ENCODE measurements at places on chromosomes 2 and 18.

GRCh38 chr2:220057391-220057790 lies 430.0 kb downstream of the SLC4A3 start:
- no peak for DNase-seq

DNA sequence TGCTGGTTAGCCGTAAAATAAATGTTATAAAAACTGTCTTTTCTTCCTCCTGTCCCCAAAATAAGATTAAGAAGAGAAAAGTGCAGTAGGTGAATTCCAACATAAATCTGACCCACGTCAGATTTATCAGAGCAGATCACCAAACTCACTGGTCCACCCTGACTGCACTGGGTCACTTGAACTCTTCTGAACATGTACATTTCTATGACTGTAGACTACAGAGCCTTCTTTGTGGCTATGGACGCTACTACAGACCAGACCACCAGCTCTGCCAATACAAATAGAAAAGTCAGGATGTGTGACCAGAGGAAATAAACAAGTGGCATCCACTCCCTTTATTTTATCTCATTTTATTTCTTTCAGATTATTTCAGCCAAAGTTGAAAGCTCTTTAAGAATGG lies 11.6 kb downstream of the DSG2 start:
- DNase-seq: no peak

- DNase-seq: peak; percentile 55
Observed at GRCh38 chr18:43275546-43275945, 1.7 kb downstream of the SYT4 start.

GRCh38 chr2:9003616-9004337 lies at the start of gene MBOAT2:
TSS of gene MBOAT2 (minus strand) at chr2:9003684. CDS start at chr2:9003614, 70 bp downstream.
- DNase-seq: peak; percentile 98

DNA sequence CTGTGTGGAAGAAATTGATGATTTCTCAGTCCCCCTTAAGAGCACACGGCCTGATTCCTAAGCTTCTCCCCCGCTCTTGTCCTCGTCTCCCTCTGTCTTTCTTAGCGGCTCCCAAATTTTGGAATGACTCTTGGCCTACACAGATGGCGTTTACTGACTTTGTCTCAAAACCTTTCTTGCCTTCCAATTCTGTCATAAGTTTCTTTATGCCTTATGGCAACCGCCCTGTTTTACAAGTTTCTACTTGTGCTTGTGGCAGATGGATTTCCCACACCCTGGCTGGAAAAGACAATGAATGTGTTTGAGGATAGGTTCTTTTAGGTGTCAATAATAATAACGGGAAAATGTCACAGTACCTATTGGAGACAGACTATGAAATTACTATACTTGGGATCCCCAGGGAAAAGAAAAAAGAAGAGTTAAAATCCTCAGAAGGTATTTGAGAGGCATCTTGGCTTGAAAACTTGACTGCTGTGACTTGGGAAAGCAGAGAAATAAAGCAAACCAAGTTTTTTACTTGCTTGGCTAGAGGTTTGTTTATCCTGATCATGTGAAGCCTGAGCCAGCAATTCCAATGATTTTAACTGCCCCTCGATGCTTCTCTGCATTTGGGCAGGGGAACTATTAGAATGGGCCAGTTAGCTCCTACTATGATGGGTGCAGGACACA lies 276.4 kb downstream of the HRH4 start:
- no peak for DNase-seq

Data from NCI-H510A treated with DMSO at 0.1 percent for 48 hours (cell line).